ENCODE measurements at places on chromosomes 3 and 15. TPM values are rescaled to one million over a fixed set of nuclear protein-coding genes. Genes with fewer than 3 reads are reported as not detected.

TM4SF1 gene
- 87.2 TPM for total RNA-seq

SAMD7 gene
- total RNA-seq = not detected

WNT7A gene
- total RNA-seq = not detected

SLC38A3 gene
- not detected for total RNA-seq

BNC1 gene
- total RNA-seq = 8.8 TPM

NTRK3 gene
- total RNA-seq = 1.3 TPM

P3H2 gene
- total RNA-seq = 17.1 TPM

IGSF11 gene
- 0.39 TPM for total RNA-seq

SLC28A2 gene
- not detected for total RNA-seq

MEGF11 gene
- not detected for total RNA-seq

LMAN1L gene
- total RNA-seq = not detected

MSL2 gene
- 13.1 TPM for total RNA-seq

NUP210 gene
- 0.24 TPM for total RNA-seq

SMAD6 gene
- 2.0 TPM for total RNA-seq

ECE2 gene
- not detected for total RNA-seq

CHRD gene
- not detected for total RNA-seq

TERC gene
- total RNA-seq = 88.5 TPM

CCDC54 gene
- not detected for total RNA-seq

KY gene
- not detected for total RNA-seq

ARGFX gene
- total RNA-seq = not detected

IQCF5 gene
- total RNA-seq = not detected

MAP6D1 gene
- total RNA-seq = 1.1 TPM

SLC15A2 gene
- 0.24 TPM for total RNA-seq

LYSMD4 gene
- 5.4 TPM for total RNA-seq

SCAANT1 gene
- not detected for total RNA-seq

CLDN1 gene
- 0.59 TPM for total RNA-seq

FAM131A gene
- 10.6 TPM for total RNA-seq

DPH6 gene
- total RNA-seq = 30.8 TPM

FETUB gene
- total RNA-seq = not detected

TMCO5A gene
- total RNA-seq = not detected
